ENCODE measurements at places on chromosomes 3 and 15. TPM values are rescaled to one million over a fixed set of nuclear protein-coding genes. Genes with fewer than 3 reads are reported as not detected.

INSYN1 gene
- total RNA-seq, result 0.18 TPM

- DNase-seq, result peak; percentile 76
Observed at GRCh38 chr3:169091196-169091823, 572.2 kb downstream of the MECOM start.

DNA sequence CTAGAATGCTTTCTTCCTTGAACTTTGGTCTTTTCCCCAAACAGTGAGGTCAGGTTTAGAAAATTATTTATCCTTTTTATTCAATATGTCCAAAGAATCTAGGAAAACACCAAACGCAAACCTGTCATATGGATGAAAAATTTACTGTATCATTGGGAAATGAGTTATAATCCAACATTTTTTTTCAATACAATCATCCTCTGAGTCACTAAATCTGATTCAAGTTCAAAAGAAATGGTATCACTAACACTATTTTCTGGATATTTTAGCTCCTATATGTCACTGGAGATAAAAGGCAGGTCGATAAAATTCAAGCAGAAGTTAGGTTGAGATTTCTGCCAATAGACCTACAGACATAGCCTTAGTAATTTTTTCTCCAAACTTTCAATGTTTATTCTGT, 591.6 kb upstream of the AGTR1 start:
- DNase-seq, result no peak

GRCh38 chr3:10189557-10190354, 25.0 kb downstream of the IRAK2 start:
- DNase-seq, result peak; percentile 28

- DNase-seq, result no peak
Observed at GRCh38 chr3:52119826-52120225, 34.4 kb downstream of the POC1A start.

STXBP5L gene
- not detected for total RNA-seq

GRCh38 chr3:131883711-131884407, 151.0 kb downstream of the CPNE4 start:
- no peak for DNase-seq

- no peak for DNase-seq
Observed at GRCh38 chr3:120181632-120182031, 87.4 kb upstream of the GSK3B start.

- DNase-seq, result peak; percentile 49
Observed at GRCh38 chr3:132637590-132637989, 22.0 kb downstream of the ACAD11 start.

MUSTN1 gene
- not detected for total RNA-seq

DNA sequence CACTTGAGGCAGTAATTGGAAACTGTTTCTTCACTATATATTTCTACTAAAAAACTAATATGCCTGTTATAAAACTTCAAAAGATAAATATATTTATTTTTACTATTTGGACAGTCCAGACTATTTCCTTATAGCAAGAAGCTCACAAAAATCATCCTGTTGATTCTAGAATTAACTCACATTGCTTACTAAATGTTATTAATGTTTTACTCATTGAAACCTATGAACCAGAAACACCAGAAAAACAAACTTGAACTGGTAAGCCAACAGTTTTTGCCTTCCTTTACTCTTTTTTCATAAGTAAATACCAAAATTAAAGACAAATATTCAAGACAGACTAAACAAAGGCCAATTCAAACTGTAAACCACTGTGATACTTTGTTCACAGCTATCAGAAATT, 26.4 kb downstream of the TOMM70 start:
- DNase-seq, result no peak

DNA sequence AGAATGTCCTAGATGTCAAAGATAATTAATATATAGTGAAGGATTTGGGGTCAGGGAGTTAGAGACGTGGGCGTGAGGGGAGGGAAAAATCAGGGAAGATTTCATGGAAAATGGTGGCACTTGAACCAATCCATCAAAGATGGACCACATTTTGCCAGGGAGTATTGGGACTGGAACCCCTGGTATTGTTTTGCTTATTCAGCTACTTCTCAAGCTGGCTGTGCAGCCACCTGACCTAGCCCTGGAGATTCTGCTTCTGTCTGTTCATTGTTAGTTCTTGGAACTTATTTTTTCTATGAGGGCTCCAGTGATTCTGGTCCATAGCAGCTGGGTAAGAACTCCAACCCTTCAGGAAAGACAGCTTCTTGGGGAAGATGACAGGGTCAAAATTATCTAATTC, 3.3 kb upstream of the THRB start:
- no peak for DNase-seq

DNA sequence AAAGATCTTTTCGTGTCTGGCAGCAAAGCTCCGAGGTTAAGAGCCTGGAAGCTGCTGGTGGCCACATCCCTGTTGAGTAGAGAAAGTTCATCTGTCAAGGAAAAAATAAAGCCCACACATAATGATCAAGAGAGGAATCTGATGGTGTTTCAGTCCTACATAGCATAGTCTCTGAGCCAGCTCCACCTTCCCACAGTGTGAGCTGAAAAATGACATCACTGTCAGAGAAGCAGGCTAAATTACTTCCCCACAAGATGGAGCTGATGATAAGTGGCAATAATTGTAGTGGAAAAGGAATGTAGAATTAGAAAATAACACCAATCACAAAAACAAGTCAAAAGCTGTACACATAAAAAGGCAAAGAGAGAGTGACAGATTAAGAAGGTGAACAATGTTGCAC, 84.5 kb downstream of the AQP9 start:
- peak; percentile 37 for DNase-seq

GOLIM4 gene
- 71.2 TPM for total RNA-seq

EPHA3 gene
- total RNA-seq, result 0.18 TPM

- DNase-seq, result no peak
Observed at GRCh38 chr3:111282024-111282423, 210.4 kb downstream of the NECTIN3 start.

DNA sequence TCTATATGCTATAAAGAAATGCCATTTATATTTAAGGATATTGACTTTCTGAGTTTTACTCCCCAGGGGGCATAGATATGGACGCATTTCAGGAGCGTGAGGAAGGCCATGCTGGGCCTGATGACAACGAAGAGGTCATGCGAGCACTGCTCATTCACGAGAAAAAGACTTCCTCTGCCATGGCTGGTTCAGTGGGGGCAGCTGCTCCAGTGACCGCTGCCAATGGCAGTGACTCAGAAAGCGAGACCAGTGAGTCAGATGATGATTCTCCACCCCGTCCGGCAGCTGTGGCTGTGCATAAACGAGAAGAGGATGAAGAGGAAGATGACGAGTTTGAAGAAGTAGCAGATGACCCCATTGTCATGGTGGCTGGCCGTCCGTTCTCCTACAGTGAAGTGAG, 38.4 kb downstream of the GTF2E1 start:
- DNase-seq, result peak; percentile 93

- no peak for DNase-seq
Observed at GRCh38 chr3:184884359-184885017, 72.5 kb downstream of the VPS8 start.

- DNase-seq, result peak; percentile 55
Observed at GRCh38 chr3:187616307-187616972, 53.8 kb downstream of the SST start.

DNA sequence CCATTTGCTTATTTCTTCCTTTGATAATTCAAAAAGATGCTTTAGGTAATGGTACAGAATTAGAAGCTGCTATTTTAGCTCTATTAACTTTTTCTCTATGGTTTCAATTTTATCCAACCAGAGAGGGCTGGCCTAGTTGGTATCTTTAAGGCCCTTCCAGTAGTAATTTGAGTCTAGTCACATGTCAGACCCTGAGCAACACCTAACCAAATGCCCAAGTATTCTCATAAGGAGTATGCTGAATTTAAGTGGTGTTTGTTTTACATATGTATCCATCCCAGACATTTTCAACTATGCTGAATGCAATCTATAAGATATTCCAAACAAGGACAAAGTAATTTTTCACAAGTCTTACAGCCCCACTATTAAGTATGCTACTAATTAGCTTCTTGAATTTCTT, 9.6 kb downstream of the DNAJC19 start:
- no peak for DNase-seq

DNA sequence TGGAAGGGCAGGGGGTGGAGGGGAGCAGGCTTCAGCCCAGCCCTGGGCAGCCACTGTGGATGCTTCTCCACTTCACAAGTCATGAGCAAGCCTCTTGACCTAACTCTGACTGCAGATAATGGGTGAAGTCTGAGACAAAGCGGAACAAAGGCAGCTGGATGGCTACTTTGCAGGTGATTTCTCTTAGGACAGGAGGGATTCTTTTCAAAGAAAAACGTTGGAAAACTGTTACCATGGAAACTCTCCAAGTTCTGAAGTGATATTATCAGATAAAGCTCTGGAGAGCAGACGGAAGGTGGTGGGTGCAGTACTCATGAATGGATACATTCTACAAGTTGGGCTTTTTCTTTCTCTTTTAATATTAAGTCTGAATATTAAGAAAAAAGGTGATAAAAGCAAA, 254.2 kb upstream of the SLCO3A1 start:
- no peak for DNase-seq

GRCh38 chr3:120198305-120198878, 86.6 kb downstream of the GPR156 start:
- peak; percentile 41 for DNase-seq

GRCh38 chr15:71572452-71573053, 237.8 kb upstream of the NR2E3 start:
- no peak for DNase-seq

- DNase-seq, result no peak
Observed at GRCh38 chr15:63035253-63035652, 7.3 kb upstream of the TPM1 start.

SPSB4 gene
- not detected for total RNA-seq

NANOGP8 gene
- not detected for total RNA-seq

DNA sequence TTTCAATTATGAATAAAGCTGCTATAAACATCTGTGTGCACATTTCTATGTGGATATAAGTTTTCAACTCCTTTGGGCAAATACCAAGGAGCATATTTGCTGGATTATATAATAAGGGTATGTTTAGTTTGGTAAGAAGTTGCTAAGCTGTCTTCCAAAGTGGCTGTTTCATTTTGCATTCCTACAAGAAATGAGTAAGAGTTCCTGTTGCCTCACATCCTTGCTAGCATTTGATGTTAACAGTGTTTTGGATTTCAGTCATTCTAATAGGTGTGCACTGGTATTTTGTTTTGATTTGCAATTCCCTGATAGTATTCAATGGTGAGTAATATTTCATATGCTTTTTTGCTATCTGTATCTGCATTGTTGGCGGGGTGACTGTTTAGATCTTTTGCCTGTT, 120.7 kb upstream of the MDFIC2 start:
- DNase-seq, result peak; percentile 71

DNA sequence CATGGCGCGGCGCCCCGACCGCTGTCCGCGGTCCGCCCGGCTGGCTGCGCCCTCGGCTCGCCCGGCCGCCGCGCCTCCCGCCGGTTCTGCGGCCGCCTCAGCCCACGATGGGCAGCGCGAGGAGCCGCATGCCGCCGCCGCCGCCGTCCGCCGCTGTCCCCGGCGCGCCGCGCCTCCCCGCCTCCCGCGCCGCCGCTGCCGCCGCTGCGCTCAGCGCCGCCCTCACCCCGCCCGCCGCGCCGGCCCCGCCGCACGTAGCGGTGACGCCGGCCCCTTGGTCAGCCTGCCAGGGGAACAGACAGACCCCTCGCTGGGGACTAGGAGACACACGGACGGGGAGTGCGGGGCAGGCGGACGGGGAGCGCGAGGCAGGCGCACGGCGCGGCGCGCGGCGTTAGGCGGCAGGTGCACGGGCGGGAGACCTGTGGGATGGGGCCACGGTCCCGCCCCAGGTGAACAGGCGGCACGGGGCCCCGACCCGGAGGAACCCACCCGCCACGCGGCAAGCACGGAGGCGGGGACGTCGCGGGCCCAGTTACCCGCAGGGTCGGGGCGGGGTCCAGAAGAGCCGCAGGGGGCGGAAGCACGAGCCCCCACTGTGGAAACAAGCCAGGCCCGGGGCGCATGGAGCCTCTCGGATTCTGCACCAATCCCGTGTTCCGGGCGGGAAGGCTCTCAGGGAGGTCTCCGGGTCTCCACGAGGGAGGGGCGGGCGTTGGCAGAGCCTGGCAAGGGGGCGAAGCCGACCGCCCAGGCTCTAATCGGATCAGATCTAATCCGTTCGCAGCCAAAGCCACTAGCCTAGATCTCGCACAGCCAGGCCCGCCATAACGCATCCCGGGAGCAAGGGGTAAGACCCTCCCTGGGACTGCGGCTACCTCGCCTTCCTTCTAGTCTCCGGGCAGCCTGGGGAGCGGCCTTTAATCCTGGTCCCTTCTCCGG, at the start of gene CSPG5:
Gene CSPG5, minus strand, starts transcription at position 175 of the 942 bp plus-strand sequence. Its CDS starts 172 bp downstream, at position 3.
- DNase-seq, result no peak

DNA sequence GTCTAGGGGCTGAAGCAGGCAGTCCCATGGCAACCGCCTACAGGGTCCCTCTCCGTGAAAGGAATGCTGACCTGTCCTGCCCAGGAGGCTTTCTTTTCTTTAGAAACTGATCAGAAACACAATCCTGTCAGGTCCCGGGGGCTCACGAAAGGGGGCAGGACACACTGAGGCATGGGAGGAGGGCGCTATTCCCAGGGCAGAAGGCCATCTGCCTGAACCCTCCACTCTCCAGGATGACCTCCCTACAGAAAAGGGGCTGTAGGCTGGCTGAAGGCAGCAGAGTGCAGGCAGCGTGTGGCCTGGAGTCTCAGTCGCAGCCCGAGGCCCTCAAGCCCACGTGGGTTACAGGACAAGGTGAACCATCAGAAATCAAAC, 18.4 kb upstream of the LRRK1 start:
- DNase-seq, result no peak

DNA sequence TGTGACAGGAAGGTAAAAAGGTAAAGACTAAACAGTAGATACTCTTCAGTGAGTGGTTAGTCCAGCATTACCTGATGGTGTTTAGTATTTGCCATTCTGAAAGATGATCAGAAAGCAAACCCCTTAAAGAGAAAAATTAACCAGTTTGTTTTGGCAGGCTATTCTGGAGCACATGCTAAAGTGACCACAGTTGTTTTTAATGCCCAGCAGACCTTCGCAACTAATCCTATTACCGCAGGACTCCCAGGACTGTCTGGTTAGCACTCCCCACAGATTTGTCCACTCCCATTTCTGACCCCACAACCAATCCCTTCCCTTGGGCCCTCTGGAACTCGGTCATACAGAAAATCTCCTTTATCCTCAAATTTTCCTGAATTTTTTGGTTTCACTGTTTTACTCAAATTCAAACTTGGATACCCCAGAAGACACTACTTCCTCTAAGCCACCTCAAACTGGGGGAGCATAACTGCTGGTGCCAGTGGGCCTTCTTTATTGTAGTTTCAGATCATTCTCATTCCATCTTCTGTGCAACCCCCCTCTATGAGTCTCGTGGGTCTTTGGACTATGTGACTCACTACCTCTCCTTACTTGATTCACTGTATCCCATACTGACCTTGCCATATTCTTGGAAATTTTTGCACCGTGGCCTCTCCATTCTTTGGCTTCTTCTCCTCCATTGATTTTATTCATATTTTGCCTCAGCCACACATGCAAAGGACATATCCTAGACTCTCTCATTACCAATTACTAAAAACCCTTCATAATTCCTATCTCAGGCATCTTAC, 104.4 kb downstream of the RBMS3 start:
- DNase-seq, result no peak
